Right hindlimb (tissue), 1 donor: ENCODE measurements at places on chromosomes 16 and 17.

GRCh38 chr17:7987112-7987893 is 15.1 kb upstream of the GUCY2D start:
- peak; percentile 51 for DNase-seq

GRCh38 chr17:14198013-14198412 is 38.6 kb downstream of the CDRT15 start:
- no peak for DNase-seq

DNA sequence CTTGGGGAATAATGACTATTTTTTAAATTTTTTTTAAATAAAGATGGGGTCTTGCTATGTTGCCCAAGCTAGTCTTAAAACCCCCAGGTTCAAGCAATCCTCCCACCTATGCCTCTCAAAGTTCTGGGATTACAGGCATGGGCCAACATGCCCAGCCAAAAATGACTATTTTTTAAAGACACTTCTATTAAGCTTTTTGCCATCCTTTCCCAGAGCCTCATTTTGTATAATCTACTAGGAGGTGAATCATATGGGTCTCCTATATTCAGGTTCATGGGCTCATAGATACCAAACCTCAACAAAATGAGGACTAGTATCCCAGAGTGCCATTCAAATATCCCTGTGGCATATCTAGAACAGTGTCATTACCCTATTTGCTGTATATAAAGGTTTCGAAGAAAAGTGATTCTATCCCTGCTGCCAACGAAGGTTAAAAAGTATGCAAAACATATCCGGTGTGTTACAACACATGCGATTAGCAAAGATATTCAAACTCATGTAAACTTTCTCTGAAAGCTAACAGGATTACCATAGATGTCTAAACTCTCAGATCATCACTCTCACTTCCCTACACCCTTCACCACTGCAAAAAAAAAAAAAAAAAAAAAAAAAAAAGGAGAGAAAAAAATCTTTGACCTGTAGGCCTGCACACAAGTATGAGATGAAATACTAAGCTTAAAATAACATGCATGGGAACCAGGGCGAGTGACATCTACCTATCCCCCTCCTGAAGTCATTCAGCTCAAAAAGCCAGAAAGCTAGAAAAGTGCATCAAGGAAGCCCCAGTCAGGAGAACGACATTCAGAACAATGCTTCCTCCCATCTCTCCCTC is 23.5 kb downstream of the XPO6 start:
- DNase-seq = no peak

GRCh38 chr16:15739950-15740349 is 89.9 kb downstream of the NDE1 start:
- DNase-seq = no peak

GRCh38 chr16:74280448-74280847 is 16.2 kb upstream of the PSMD7 start:
- DNase-seq = no peak
